ENCODE measurements at places on chromosomes 3 and 15.

DNA sequence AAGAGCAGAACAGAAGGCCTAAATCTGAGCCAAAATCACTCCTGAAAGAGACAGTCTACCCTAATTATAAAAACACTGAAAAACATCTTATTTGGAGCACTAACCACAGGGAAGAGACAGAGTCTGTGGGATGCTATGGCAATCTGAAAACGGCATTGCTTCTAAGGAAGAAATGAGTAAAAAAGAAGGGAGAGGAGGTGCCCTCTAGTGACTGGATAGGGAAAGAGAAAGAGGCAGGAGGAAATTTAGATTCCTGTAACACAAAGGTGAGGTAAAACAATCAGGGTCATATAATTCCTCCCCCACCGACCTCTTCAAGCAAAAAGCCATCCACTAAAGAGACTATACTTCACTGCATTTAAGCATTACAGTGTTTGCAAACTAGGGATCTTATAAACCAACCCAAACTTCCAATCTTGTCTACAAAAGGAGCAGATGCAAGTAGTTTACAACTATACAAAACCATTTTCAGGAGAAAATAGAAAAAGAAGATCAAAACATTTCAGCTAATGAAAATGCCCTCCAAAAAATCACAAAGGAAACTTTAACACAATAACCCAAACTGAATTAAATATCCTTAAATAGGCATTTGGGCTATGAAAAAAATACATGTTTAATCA, 32.6 kb downstream of the HACD2 start:
- DNase-seq: no peak

- no peak for DNase-seq
These were observed 58.3 kb upstream of the RASGRP1 start for GRCh38 chr15:38622908-38623307.

DNA sequence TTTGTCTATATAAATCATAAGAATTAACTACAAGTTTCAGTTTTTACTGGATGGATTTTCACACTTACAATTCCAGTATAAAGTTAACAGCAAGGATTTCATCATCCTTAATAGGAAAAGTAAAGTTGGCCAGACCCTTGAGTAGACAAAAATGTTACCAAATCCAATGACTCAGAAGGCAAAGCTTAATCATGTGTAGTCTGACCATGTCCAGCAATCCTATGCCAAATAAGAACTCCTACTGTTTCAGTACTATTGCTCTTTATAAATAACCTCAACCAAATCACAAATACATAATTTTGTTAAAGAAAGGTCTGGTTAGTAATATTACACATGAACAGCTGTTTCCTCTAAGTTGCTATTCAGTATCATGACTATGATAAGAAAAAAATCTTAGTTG, 35.0 kb downstream of the PLOD2 start:
- no peak for DNase-seq

DNA sequence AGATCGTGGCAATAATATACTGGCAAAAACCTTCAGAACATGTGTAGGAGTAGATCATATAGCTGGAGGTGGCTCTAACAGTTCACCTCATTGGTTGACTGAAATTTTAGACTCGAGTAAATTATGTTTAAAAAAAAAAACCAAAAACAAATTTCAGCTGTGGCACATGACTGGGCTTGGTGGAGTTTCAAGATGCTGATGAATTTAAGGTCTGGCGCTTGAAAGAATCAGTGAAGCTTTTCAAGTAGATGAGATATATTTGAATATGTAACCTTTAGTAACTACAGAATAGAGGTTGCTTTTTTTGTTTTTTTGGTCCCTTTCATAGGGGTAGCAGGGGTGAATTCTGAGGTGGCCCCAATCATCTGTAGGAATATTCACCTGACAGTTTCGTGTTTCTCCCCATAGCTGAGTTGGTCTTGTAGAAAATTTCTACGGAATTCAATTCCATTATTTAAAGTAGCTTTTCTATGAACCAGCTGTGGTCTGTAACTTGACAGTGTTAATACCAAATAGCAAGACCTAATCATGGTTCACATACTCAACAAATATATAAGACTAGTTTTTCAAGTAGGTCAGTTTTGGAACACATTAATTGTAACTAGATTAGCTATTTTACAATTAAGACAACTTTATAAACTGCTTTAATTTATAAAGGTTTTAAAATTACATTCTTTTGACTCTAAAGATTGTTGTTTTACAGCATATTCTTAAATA, 65.6 kb downstream of the MAP4 start:
- DNase-seq: no peak

DNA sequence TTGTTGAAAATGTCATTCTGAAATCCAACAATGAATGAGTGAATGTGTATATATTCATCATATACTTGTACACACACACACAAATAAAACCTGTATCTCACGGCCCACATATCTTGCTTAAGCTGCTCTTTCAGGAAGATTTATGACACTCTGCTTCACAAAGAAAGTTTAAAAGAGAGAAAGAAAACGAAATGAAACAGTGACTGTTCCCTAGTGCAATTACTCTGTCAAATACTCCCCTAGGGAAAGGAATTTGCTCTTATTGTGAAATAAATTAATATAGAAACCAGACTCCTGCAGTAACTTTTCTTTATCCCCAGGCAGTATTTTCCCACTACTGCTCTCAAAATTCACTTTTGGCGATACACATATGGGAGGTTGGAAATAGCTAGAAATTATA, 329.1 kb downstream of the VPS13C start:
- DNase-seq: no peak

- DNase-seq: no peak
These were observed 229.5 kb downstream of the CHL1 start for GRCh38 chr3:426072-426471.

- no peak for DNase-seq
These were observed 179.7 kb downstream of the ADAMTS9 start for GRCh38 chr3:64508140-64508539.

DNA sequence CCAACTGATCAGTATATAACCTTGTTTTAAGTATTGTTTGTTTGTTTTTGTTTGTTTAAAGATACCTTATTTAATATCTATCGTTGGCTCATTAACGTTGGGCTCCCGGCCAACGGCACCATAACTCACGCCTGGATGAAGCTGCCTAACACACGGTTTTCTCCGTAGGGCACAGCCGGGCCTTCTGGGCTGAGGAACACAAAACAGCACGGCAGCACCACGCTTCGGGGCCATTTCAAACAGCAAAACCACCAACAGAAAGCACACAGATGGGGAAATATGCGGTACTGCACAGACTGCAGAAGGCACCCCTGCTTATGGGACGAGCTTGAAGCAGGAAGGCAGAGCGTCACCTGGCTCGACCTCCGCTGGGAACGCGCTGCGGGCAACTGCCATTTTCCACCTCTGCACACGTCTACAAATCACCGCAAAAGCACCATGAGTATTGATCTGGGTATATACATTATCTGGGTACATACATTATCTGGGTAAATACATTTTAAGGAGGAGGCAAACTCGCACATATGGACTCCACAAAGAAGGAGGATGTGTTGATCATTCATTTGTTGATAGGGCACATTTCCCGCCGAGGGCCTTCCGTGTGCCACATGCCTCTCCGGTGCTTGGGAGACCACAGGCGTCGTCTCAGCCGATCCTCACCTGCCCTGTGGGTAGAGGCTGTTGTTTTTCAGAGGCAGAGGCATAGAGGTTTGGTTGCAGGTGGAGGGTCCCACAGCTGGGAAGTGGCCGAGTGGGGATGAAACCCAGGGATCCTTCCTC, 123.7 kb upstream of the ATP2B2 start:
- DNase-seq: no peak

GRCh38 chr15:83057696-83058376, 9.2 kb downstream of the BTBD1 start:
- DNase-seq: no peak

GRCh38 chr3:175989161-175989560, 1130.0 kb downstream of the NAALADL2 start:
- DNase-seq: no peak

DNA sequence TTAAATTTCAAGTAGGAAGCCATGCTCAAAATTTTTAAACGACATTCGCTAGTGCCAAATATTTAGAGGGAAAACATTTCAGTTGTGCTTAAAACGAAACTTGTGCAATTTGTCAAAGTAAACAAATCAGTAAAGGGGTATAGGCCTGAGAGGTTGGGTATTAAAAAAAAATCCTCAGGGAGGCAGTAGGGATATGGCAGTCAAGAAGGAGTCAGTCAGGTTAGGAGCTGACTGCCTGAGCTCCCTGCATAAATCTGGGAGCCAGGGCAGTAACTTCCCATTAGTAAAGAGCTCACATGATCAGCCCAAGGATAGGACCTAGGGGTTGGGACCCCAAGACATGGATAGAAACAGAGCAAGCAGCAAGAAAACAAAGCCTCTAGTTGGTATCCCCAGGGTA, 120.7 kb upstream of the STAC start:
- DNase-seq: no peak

DNA sequence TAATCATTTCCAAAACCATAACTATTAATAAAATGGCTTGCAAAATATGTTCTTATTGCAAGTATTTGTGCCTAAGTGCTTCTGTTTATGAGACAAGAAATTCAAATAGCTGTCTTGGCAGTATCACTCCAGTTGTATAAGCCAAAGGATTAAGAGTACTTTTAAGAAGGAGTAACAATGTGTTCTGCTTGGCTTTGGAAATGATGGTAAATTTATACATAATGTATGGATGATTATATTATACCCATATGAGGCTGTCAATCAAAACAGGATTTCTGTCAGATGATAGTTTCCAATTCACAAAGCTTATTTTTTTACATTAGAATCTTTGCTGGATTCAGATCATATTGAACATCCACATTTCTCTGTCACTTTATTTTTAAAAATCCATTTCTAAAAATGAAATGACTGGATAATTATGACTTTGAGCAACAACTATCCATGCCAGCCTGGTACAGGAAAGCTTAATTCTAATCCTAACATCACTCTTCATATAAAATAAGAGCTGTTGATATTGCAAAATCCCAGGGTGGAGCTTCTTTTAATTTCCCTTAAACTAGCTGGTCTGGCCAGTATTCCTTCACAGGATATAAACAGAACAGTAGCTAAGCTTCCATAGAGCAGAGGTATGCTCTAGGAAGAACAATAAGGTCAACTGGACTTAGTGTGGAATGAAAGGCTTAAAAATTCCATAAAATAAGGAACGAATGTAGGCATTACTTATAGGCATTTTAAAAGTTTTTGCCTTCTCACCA, 30.0 kb upstream of the ZNF280D start:
- DNase-seq: no peak

DNA sequence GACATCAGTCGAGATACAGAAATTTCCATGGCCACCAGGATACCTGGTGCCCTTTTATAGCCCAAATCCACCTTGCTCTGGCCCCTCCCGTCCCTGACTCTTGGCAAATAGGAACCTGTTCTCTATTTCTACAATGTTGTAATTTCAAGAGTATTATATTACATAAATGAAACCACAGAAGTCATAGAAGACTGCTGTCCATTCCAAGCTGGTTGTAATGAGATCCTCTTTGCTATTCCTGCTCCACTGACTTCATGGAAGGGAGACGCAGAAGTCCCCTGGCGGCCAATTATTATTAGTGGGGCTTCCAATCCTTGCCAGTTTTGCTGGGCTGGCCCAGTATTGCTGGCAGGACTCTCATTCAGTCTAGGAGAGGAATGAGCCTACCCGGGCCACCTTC, 26.6 kb downstream of the DCP1A start:
- DNase-seq: no peak
